ENCODE measurements at places on chromosomes 1 and 21.

- no peak for DNase-seq
Observed at GRCh38 chr1:214004795-214005194, 17.0 kb downstream of the PROX1 start.

GRCh38 chr1:207181847-207182246 is 77.8 kb downstream of the C4BPA start:
- DNase-seq: no peak

DNA sequence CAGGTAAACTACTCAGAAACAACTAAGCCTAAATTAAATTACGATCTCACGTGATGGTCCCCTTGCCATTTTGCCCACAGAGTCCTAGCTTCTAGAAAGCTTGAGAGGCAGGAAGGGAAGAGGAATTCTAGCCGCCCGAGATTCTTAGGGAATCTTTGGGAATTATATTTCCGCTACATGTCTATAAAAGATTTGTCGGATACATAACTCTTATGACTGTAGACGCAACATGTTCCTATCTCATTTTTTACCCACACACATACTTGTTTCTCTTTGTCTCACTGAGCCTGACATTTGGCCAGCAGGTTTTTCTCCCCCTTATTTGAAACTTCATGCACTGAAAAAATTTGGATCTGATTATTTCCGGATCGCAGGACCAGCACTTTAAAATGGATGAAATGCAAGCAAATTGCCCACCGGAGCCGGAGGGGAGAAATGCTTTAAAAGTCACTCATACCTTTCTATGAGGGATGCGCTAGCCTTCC is 5.5 kb downstream of the GLIS1 start:
- no peak for DNase-seq

DNA sequence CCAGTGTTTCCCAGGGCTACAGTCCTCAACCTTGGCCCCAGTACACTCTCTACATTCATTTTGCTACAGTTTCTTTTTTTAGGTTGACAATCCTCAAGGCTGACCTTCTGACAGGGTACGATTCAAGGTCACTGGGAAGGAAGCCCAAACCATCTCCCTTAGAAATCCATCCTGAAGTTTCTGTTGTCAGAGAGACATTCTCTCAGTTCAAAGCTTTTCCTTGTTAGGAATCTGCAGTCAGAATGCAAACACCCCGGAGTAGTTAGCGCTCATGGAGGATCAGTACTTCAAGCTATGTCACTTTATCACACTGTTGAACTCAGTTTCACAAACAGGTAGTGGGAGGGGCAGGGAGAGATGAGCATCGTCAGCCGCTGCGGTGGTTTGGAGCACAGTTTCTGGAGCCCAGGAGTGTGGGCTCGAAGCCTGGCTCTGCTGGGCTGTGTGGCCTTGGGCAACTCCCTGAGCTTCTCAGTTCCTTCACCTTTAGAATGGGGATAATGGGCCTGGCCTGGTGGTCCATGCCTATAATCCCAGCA is 4.2 kb downstream of the SLC2A5 start:
- no peak for DNase-seq

DNA sequence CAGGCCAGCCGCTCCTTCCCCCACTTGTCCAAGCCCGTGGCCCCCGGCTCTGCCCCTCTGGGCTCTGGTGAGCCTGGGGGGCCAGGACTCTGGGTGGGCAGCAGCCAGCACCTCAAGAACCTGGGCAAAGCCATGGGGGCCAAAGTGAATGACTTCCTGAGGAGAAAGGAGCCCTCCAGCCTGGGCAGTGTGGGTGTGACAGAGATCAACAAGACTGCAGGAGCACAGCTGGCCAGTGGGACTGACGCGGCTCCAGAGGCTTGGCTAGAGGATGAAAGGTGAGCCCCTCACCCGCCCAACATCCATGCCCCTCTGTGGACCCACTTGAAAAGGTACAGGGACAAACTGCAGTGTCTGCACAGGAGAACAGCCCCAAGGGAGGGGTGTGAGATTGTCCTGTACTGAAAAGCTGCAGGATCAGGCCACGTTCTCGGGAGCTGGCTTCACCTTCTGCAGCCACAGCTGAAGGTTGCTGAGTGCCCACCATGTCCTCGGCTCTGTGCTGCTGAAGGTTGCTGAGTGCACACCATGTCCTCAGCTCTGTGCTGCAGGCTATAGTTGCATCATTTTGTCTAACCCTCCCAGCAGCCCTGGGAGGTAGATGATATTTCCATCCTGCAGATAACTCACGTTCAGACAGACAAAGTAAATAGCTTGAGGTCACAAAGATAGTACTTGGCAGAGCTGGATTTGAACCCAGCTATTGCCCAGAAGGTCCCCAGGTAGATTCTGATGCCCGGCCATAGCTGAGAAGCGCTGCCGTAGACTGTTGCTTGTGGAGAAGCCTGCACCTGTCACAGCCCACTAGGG is 618 bp downstream of the C1orf226 start:
- DNase-seq: no peak
